ENCODE measurements at places on chromosomes 2 and 18.

GRCh38 chr2:134660626-134661402 lies 58.0 kb downstream of the TMEM163 start:
- DNase-seq, result no peak

GRCh38 chr2:203543898-203544328 lies 8.8 kb upstream of the RAPH1 start:
- DNase-seq, result no peak

DNA sequence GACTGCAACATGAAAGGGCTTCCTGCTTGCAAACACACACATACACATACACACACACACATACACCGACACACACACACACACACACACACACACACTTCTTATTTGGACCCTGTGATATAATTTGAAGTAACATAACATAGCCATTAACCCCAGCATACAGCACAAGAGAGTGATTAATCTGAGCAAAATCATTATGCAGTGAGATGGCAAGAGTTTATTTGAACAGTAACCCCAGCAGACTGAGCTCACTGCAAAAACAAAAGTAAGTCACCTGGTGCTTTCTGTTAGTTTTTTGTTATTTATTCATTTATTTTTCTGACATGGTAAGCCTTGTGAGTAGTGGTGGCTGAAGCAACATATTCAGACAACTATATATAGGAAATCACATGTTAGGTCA lies 93.7 kb downstream of the NOL4 start:
- DNase-seq, result no peak

DNA sequence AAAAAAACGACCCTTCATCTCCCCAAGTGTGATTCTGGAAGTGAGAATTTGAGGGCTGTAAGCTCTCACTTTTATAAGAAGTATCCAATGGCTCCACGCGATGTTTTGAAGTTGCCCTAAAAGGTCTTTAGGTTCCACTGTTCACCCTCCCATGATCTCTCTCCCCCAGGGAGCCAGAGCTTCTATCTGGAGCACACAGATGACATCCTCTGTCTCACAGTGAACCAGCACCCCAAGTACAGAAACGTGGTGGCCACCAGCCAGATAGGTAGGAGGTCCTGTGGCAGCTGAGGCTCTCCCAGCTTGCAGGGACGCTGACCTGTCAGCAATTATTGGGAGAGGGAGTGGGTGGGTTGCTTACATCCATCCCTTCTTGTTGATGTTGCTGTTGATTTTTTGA lies 97.8 kb downstream of the RTN4 start:
- DNase-seq, result no peak

DNA sequence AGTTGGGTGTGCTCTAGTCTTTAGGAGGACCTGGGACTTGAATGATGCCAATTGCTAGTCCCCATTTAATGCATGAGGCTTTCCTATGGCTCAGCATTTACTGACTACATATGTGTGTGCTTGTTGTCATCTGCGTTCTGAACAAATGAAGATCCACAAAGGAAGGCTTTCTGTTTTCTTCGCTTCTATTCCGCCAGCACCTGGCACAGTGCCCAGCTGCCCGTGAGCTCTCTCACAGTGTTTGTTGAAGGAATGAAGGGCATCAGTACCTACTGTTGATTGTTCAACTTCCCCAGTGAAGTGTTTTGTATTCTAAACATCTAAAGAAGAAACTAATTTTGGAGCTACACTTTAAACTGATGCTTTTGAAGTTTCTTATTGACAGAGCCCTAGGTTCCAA lies 122.4 kb upstream of the LINC00305 start:
- no peak for DNase-seq

GRCh38 chr18:62578980-62579511 lies 56.2 kb downstream of the ZCCHC2 start:
- DNase-seq, result no peak

DNA sequence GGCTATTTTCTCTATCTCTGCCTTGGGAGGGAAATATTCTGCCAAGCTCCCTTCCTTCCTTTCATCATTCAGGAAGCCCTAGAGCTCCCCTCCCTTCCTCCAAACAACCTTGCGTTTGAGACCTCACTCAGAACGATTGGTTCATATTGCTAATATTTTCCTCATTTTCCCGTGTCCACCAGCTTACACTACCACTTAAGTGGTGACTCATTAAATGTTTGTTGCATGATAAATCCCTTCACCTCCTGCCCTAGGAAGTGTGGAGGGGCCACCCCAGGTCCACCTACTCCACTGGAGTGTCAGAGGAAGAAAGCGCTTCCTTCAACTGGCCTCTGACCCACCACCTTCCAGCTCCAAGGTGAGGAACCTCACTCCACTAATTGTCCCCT lies 2.3 kb upstream of the LPIN2 start:
- no peak for DNase-seq

DNA sequence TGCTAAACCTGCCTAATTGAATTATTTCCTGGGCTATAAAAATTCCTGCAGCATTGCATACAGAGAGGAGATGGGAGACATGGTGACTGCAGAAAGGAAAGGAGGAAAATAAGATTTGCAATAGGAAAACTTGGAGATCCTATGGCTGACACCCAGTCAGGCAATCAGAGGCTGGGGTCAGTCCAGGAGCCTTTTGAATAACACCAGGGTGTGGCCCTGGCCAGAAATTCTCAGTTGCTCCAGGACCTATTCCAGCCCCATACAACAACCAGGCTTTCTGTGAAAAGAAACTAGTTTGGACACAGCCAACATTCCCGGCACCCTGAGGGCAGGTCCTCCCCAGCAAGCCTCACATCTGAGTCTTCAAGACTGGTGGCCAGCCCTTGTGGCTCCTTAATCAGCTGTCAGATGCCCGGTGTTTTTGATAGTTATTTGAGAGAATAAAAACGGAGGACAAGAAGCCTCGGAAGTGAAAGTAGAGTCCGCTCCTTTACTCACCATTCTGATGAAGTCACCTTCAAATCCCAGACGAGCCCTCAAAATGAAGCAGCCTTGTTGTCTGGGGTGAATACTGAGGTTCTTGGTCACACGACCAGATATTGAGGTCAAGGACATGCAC lies 31.1 kb upstream of the GMCL1 start:
- no peak for DNase-seq

- no peak for DNase-seq
Observed at GRCh38 chr2:53778536-53779162, 8.1 kb downstream of the ASB3 start.

DNA sequence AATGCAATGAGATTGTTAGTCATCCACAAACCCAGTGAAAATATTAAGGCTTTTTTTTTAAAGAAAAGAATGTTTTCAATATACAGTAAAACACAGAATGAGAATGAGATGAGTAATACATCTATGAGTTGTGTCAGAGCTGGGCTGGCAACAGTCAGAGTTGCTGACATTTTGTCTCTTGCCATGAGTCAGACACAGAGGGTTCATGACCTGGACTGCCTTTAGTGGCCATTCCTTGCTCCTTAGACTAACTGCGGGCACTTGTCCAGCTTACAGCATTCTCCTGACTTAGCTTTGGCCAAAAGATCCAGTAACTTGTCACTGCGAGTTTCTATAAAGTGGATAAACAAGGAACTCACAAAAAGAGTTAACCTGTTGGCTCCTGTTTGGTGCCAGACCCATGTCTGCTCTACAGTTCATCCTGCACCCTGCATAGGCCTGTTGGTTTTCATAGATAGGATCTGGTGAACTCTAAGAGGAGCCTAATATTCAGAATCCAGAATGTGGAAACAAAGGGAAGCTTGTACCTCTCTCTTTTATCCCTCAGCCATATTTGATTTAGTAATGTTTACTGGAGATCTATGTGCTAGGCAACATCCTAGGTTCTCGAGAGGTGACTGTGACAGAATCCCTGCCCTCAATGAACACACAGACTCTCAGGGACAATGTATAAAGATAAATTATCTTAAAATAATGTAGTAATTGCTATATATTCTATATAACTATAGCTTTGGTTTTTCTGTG lies 391.5 kb upstream of the VWC2L start:
- no peak for DNase-seq

DNA sequence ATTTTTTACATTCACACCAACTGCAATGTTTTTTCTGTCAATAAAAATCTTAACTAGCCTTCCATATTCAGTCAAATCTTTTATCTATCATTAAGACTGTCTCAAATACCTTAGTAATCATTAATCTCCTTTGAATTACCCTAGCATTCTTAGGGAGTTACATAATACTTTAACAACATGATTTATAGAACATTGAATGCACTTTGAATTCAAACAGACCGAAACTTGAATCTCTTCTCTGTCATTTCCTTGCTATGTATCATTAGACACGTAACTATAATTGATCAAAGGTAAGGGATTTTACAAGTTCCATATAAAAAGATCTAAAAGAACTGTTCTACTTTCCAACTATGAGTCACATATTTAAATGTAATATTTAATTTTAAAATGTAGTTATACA lies 330.9 kb downstream of the RIT2 start:
- DNase-seq, result no peak

DNA sequence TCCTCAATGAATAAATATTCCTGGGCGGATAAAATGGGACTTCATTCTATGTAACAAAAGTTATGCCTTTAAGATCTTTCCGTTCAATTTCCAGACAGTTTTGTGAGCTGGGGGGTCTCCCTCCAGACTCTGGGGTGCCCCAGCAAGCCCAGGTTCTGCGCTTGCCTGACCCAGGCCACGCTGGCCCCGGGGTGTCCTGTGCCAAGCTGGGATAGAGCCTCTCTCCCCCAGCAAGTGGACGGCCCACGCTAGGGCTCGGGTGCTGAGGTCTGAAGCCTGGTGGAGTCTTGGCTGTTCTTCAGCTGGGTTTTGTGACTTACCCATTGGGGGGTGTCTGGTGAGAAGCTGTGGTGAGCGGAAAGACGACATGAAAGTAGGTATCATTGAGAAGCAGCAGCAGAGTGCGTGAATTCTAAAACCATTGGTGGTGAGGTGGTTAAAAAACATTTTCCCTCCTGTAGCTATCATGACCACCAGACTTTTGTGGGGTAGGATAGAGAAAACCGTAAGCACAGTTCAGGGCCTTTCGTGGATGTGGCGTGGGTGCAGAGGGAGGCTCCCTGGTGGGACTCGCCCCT lies 346.8 kb downstream of the ANAPC1 start:
- DNase-seq, result no peak

GRCh38 chr2:168849610-168850009 lies 40.6 kb downstream of the SPC25 start:
- DNase-seq, result no peak

DNA sequence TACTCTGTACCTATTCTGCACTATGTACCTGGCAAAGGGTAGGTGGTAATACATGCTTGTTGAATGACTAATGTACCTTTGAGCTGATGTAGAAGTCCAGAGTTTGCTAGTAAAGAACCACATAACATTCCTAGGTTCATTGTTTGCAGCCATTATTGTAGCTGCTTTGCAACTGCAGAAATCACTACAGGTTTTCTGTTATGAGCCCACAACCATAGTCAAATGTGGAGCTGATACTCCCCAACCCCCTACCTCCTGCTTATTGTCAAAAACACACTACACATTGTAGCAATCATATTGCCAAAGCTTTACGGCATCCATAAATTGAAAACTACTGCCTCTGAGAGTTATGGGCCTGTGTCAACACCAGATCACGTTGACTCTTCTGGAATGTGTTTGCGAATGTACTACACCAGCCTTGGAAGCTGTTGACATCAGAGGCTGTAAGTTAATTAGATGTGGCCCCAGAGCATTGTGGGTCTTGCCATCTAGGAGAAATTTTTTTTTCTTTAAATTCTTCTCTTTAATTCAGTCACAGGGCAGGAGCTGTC lies 187.0 kb downstream of the AGPS start:
- no peak for DNase-seq

GRCh38 chr18:57575542-57575941 lies 11.0 kb downstream of the FECH start:
- no peak for DNase-seq

- DNase-seq, result no peak
Observed at GRCh38 chr2:88919087-88919738, 227.7 kb downstream of the RPIA start.

- DNase-seq, result no peak
Observed at GRCh38 chr2:126913881-126914615, 15.4 kb downstream of the TEX51 start.

DNA sequence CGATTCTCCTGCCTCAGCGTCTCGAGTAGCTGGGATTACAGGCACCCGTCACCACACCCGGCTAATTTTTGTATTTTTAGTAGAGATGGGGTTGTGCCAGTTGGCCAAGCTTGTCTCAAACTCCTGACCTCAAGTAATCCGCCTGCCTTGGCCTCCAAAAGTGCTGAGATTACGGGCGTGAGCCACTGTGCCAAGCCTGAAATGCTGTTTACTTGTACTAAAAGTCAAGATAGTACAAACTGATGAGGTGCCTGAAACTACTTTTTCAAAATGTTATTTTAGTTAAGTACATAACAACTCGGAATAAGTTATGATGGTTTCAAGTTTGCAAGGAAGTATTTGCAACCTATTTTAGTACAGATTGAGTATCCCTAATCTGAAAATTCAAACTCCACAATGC lies 85.7 kb downstream of the CEP192 start:
- DNase-seq, result no peak

DNA sequence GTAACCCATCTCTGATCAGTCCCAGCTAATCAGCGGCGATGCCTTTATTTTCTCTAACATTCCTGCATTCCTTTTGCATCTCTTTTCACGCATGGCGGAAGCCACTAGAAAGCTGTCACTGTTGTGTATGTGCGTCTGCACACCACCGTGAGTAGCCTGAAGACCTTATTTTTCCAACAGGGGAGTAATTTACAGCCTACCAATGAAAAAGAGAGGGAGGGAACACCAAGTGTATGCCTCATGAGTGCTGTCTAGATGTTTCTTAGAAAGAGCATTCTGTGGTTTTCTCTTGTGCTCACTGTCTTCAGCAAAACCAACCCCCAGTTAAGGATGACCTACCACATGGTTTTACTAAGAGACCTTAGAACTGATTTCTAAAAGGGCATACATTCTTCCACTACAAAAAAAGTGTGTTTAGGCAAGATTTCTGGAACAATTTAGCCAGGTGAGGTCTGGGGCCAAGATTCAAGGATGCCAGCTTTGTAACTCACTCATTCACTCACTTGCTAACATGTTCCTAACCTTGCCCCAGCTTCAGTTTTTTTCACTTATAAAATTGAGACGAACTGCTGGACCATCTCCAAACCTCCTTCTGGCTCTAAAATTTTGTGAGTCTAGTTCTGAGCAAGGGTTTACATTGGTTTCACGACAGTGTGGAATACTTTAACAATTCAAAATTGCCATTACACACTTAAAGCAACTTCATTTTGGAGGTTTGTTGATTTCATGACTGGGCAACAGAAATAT lies 51.4 kb downstream of the BCL2 start:
- DNase-seq, result no peak

GRCh38 chr2:174603280-174603679 lies 5.7 kb upstream of the WIPF1 start:
- peak; percentile 46 for DNase-seq

DNA sequence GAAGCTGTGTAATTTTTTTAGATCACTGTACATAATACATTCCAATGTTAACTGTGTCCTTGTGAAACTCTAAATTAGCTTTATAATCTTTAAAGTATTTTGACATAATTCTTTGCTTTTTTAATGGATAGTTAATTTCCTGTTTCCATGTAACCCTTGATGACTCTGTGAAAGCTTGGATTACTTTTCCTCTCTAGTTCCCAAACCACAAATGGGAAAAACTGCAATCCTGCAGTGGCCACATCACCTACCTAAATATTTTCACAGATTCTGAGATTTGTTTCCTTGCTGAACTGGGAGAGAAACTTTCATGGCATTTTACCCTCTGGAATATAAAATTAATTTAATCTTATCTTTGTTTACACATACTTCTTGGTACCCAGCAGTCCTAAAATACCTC lies 161.6 kb upstream of the CCDC68 start:
- DNase-seq, result no peak

Measured in stimulated activated CD8-positive, alpha-beta memory T cell treated with anti-CD3 and anti-CD28 coated beads, Interleukin-7, amount 100 ng/mL, for 4 hours (primary cell).